Natural killer cell treated with Interleukin-12 subunit alpha and Interleukin-12 subunit beta and Interleukin-15 and Interleukin-18, amount 100 ng/mL, for 72 hours (primary cell): ENCODE measurements at places on chromosomes 2 and 18. TPM values are rescaled to one million over a fixed set of nuclear protein-coding genes. Genes with fewer than 3 reads are reported as not detected.

Gene DSG1
- total RNA-seq, result not detected

DNA sequence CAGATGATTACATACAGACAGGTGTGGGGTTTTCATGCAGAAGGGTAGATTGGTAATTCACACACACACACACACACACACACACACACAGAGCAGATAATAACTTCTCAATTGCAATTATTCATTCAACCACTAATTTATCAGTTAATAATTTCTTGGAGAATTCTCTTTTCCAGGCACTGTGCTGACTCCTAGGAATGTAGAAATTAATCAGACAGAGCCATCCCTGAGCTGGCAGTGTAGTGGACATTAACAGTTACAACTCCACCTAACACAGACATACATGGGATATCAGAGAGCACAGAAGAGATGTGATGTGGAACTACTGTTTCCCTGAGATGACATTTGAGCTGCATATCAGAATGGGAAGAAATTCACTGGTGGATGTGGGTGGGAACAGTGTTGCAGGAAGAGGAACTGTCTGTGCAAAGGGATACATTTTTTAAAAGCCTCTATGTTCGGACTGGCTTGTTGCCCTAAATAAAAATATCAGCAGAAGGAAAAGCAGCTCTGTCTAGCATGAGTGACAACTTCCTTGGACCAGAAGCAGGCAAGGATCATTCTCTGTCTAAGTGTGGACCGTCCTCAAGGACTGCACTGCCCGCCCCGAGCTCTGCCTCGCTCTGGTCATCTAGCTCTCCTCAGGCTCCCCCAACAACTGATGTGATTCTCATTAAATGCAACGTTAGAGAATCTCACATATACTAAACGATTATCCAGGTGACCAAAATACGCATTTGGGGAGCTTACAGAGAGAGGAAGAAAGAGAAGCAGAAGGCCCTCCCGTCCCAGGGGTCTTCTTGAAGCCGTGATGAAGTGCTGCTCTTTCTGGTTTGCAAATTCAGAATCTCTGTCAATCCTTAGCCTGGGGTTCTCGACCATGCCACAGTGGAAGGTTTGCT is 173.4 kb upstream of the TRIB2 start:
- DNase-seq, result no peak

DNA sequence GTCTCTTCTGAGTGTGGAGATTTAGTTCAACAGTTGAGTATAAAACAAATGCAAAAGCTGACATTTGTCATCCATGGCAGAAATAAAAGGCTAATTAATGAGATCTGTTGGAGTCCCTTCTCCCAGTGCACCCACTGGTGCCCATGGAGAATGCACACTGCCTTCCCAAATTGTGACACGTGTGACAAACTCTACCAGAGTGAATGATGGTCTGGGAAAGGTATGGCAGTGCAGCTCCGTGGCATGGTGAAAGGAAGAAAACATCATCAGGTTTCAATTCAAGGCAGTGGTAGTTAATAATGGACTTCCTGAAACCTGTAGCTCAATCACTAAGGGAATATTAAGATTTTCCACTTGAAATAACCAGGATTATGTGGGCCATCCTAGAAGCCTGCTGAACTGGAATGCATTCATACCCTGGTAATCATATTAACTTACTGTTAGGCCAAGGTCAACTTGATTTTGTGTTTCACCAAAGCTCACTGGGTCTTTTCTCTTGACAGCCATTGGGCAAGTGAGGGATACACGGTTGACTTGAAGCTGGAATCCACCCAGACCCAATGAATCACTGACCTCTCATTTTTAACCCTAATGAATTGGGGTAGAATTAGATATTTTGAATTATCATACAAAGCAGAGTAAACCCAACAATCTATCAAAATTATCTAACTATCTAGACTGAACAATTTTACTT is 167.6 kb downstream of the AFF3 start:
- DNase-seq, result no peak

GRCh38 chr2:230956827-230957755 is 32.0 kb upstream of the GPR55 start:
- DNase-seq, result peak; percentile 74

DNA sequence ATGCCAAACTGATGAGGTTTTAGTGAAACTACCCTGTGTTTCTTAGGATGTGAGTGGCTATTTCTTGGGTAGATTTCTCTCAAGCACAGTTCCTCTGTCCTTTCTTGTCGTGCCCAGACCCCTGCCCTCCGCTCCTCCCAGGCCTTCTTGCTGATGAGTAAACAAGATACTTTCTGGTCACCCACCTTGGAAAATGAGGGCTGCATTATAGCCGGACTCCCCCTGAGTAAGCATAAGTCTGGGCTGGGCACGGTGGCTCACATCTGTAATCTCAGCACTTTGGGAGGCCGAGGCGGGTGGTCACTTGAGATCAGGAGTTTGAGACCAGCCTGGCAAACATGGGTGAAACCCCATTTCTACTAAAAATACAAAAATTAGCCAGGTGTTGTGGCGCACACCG is 58.5 kb downstream of the MEX3C start:
- DNase-seq, result no peak

DNA sequence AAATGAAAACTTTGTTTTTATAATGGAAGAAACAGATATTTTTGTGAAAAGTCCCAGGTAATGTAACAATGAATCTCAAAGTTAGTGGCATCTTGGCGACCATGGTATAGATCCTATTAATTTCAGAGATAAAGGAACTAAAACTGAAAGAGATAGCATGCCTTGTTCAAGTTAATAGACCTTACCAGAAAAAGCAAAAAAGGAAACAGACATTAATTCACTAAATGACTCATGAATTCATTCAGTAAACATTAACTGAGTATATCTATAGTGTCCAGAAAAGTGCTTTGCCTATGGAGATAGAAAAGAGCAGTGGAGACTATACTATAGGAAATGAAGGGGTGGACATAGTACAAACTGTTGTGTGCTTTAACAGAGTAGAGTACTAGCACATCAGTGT is 763.3 kb downstream of the TRIB2 start:
- no peak for DNase-seq

Gene PAIP2B
- total RNA-seq, result 0.78 TPM

Gene EML6
- 1.0 TPM for total RNA-seq

- no peak for DNase-seq
These were observed 16.6 kb upstream of the GALNT1 start for GRCh38 chr18:35564795-35565453.

- no peak for DNase-seq
These were observed 5.0 kb upstream of the GGCX start for GRCh38 chr2:85566265-85566664.

DNA sequence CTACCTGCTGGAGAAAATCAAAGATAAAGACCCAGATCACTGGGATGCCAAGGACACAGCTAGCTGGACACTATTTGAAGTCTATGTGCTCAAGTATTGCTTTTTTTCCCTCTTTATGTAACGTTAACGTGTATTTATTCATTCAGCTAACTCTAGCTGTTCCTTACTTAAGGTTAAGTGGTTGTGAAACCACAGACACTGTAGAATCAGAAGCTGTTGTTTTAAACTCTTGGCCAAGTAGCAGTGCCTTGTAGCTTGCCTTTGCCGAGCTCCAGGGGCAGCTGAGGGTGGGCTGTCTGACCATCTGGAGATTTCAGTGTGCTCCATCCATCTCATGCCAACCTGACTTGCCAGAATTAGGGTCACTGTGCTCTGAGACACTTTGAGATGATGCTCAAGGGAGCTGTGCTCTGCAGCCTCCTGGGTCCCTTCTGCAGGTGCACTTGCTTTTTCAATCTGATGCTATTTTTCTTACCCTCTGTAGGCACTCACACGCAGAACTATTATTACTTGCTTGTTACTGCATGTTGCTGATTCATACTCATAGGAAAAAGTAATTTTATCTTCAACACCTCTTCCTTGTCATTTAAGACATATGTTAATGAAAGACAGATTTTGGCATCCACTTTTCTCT is 116.2 kb downstream of the METTL8 start:
- no peak for DNase-seq

- DNase-seq, result no peak
These were observed 569 bp downstream of the TMX3 start for GRCh38 chr18:68714366-68714711.
